Heart right ventricle (tissue), 16 donors: ENCODE measurements at places on chromosomes 2 and 18. TPM values are rescaled to one million over a fixed set of nuclear protein-coding genes. Genes with fewer than 3 reads are reported as not detected.

DNA sequence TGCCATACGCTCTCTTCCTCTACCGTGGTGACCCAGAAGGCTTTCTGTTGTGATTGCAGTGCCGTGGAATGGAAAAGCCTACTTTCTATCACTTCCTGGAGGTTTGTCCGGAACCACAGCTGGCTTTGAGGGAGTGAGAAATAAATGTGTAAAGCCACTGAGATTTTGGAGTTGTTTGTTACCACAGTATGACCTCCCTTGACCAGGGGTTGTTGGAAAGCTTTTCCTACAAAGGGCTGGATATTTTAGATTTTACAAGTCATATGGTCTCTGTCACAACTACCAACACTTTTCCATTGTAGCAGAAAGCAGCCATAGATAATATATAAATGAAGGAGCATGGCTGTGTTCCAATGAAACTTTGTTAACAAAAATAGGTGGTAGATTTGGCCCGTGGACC lies 70.3 kb downstream of the VAPA start:
- no peak for DNase-seq

Gene MFSD6
- 10.6 TPM for total RNA-seq

Gene IL36RN
- total RNA-seq, result not detected

DNA sequence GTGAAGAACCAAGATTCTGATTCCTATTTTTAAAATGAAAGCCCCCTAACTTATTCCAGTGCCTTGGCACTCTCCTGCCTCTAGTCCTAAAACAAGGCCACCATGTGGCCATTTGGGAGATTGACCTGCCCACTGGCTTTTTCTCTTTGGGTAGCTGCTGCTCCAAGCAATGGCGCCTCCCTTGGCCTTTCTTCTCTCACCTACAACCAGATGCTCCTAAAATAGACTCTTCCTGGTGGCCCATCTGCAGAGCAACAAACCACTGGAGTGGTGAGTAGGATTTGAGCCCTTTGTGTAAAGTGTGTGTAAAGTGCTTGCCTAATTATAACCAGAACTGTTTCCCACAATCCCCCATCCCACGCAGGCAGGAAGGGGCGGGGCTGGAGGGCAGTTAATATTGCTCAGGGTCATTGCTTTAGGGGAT lies 114.2 kb downstream of the FHOD3 start:
- no peak for DNase-seq

Gene VSNL1
- 18.3 TPM for total RNA-seq

Gene FHL2
- total RNA-seq, result 2,069 TPM

Gene WIPF1
- total RNA-seq, result 12.4 TPM

- no peak for DNase-seq
Observed at GRCh38 chr18:5073026-5073944, 123.8 kb downstream of the AKAIN1 start.

GRCh38 chr2:70888923-70889715 lies 46.6 kb upstream of the ATP6V1B1 start:
- DNase-seq, result peak; percentile 29

Gene CLEC4F
- 0.33 TPM for total RNA-seq

Gene CYP27A1
- total RNA-seq, result 3.7 TPM

- DNase-seq, result peak; percentile 90
Observed at GRCh38 chr2:11743846-11744553, 2.4 kb upstream of the LPIN1 start.

Gene CHPF
- total RNA-seq, result 166 TPM

Gene MEP1B
- not detected for total RNA-seq

DNA sequence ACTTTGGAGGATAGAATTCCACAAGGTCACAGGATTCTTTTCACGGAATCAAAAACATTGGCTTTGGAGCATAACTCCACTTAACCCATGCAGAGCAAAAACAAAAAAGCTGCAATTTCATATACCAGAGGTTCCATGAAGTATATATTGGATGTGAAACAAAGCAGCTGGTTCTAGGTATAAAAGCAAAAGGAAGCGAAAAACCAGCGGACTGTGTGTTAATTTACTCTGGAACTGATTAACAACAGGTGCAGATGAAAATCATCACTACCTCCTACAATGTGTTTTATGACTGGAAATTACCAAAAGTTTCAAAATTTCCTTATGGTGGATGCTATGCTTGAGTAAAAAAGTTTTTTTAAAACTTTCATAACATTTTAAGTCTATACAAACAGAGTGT lies 54.4 kb upstream of the LINC00305 start:
- no peak for DNase-seq

DNA sequence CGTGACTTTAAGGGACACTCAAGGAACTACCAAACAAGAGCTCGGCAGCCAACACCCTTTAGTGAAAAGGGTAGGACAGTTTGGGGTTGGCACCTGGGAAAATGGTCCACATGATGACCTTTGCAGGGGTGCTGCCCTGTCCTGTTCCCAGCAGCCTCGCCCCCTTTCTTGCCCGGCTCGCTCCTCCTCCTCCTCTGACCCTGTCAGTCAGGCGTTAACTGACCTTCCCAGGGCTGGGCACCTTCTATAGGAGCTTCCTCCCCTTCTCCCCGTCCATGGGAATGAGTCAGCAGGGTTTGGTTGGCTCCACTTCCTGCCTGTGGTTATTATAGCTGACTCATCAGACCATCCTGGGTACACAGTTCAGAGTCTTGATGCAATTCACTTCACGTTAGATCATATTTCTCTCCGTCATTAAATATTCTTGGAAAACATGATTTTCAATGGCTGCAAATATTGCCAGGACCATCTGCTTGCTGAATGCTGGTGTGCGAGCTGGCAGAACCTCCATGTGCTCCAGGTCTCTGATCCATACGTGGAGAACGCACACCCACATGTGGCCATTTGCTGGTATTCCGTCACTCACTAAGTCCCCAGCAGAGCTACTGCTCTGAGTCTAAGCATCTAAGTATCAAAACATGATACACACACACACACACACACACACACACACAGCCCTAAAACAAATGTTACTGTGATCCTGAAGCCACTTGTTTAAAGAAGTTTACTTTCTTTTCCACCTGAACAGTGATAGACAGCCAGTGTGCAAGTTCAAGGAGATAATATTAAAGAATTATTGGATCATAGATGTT lies 185.0 kb downstream of the ANAPC1 start:
- peak; percentile 49 for DNase-seq

- DNase-seq, result peak; percentile 36
Observed at GRCh38 chr2:238240757-238241711, 1.2 kb upstream of the HES6 start.
